ENCODE measurements at places on chromosomes 5 and 9.

DNA sequence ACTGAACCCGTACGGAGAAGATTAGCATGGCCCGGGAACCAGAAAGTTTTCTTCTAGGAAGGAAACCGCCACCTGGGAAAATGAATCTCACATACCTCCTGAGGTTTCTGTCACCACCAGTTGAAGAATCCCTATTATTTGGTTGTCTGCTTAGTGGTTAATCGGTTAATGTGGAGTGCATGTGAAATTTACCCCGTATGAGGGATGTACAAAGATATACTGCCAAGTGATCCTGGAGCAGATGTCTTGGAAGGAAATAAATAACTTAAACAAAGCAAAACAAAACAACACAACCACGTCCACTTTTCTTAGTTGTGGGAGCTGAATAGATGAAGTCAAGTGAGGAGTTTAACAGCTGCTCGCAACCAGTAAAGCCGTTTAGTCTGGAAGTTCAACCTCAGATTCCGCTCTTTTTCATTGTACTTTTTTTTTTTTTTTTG, 3.8 kb downstream of the DMRT2 start:
- no peak overlapping the region for H3K4me3 ChIP-seq
- no peak overlapping the region for H3K27ac ChIP-seq
- peaks cover 15% of the 10 kb centered on the region for H3K27me3 ChIP-seq
- no peak for DNase-seq

DNA sequence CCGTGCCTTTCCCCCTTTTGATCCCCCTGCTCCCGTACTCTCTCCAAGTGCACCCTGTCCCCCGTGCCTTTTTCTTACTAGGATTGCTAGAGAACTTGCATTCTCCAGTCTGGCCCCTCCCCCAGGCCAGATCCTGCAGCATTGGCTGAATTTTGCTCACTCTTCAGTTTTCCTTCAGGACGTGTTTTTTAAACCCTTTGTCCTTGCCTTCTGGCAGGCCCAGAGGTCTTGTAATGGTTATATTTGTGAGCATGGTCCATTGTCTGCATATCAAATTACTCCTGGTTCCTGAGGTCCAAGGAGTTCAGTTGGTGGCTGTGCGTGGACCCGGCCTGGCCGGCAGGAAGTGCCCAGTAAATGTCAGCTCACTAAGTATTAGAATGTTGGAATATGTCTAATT, 606 bp downstream of the TBC1D13 start:
- peaks cover 27% of the 10 kb centered on the region for H3K4me1 ChIP-seq
- H3K36me3 ChIP-seq = peaks cover 13% of the 10 kb centered on the region
- H3K27ac ChIP-seq = peak overlapping the region; percentile 52
- peak overlapping the region; percentile 78 for H3K4me3 ChIP-seq
- DNase-seq = no peak

DNA sequence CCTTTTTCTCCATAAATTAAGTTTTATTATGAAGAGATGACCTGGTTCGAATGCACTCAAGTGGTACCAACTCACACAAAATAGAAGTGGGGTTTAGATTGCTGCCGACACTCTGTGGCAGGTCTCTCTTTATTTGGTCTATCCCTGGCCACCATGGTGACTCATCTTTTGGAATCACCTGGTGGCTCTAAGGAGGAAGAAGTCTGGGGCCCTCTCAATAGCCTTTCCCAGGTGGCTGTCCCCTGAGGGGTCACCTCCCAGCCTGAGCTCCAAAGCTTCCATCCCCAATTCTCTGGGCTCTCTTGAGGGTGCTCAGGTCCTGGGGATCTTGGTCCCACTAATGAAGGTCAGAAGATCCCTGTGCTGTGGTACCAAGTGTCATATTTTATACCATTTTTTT, 136.8 kb downstream of the MVB12B start:
- H3K27ac ChIP-seq = no peak overlapping the region
- DNase-seq = no peak
- no peaks in the 10 kb centered on the region for H3K4me1 ChIP-seq

DNA sequence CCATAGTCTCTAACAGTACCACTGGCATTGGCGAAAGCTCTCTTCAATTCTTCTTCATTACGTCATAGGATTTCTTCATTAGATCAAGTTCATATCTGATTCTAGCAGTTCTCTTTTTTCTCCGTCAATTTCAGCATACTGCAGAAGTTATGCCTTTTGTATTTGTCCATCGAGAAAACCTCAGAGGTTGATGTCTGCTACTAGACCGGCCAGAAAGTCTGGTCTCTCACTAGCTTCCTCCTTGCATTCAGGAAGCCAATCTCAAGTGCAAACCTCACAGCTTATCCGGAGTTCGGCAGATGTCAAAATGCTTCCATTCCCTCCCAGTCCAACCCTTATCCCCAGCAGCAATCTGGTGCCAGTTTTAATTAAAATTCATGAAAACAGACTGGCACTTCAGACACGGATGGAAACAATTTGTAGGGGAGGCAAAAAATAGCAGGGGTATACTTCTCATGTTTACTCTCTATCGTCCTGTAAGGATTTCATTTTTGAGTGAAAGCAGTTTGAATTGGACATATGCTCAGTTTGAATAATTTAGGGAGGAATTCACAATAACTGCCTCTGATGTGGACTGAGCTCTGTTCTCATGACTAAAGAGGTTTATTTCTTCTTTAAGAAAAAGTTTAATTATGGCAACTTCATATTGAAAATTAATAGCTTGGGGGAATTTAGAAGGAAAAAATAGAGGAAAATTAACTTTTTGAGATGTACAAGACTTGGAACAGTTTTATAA, 56.4 kb upstream of the TMC1 start:
- no peak overlapping the region for H3K27ac ChIP-seq
- H3K36me3 ChIP-seq = no peaks in the 10 kb centered on the region
- no peaks in the 10 kb centered on the region for H3K27me3 ChIP-seq
- no peak overlapping the region for H3K4me3 ChIP-seq

DNA sequence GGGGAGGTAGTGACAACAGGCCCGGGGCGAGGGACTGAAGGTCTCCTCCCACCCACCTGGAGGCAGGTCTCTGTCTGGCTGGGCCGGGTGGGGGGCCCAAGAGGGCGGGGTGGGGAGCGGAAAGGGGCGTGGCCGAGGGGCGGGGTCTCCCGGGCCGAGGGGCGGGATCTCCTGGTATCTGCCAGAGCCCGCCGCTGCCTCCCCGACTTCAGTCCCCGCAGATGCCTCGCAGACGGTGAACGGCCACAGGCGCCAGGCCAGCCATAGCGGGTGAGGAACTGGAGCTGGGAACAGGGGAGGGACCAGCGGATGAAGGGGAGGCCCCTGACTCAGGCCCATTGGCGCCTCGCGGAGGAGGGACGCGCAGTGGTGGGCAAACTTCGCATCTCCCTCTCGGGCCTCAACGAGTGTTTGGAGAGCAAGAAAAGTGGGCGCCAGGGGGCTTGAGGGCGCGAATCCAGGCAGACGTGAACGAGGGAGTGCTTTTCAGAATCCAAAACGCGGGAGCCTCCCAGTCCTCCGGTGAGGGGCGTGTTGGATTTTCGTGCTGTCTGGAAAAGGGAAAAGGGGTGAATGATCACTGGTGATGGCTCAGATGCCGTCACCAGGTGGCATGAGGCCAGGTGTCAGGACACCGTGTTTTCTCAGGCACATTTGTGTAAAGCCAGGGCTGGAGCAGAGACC, at the start of gene ADGRD2:
Gene ADGRD2, plus strand, starts transcription at position 211 of the 684 bp plus-strand sequence. CDS start 1,216 bp downstream, outside the sequence.
- peaks cover 38% of the 10 kb centered on the region for H3K27me3 ChIP-seq
- no peak within 1 kb of the TSS for H3K27ac ChIP-seq
- DNase-seq = no peak
- no peak within 1 kb of the TSS for H3K4me3 ChIP-seq
- peaks cover 10% of the 10 kb centered on the region for H3K4me1 ChIP-seq

DNA sequence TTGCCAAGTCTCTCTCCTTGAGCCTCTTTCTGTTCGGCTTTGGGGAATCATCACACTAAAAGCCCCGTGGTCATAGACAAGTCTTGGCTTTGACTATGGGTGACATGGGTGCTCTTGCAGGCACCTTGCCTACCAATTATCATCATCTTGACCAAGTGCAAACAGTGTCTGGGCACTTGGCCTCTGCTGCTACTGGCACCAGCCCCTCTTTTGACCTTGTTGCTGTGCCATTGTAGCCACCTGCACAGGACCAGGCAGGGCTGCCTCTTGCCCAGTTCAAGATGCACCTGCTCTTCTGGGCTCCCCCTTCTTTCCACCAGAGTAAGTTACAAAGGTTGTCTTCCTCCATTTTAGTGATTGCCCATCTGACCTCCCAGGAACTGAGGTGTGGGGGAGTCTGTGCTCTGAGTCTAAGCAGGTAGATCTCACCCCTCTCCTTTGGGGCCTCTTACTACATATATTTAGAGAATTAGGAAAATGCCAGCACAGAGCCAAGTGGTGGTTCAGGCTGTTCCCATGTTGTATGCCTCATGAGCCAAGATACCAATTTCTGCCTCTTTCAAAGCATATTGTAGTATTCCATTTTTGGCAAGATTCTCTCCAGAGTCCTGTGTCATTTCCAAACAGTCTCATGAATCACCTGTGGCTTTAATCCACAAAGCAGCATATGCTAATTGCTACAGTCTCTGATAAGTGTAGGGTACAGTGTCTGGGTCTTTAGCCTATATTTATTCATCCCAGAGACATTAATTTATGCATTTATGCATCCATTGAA, 142.9 kb upstream of the DAP start:
- H3K4me3 ChIP-seq = no peak overlapping the region
- H3K4me1 ChIP-seq = peaks cover 14% of the 10 kb centered on the region
- H3K27me3 ChIP-seq = no peaks in the 10 kb centered on the region
- no peaks in the 10 kb centered on the region for H3K36me3 ChIP-seq
